Spinal cord (tissue), 10 donors: ENCODE measurements at places on chromosomes 1 and 21. TPM values are rescaled to one million over a fixed set of nuclear protein-coding genes. Genes with fewer than 3 reads are reported as not detected.

The CERS2 gene
- 116 TPM for total RNA-seq

The RAD54L gene
- 2.9 TPM for total RNA-seq

The SPATA21 gene
- 0.17 TPM for total RNA-seq

The RCC1 gene
- 16.1 TPM for total RNA-seq

The ATP1A4 gene
- 0.10 TPM for total RNA-seq

The NRIP1 gene
- total RNA-seq, result 77.9 TPM

DNA sequence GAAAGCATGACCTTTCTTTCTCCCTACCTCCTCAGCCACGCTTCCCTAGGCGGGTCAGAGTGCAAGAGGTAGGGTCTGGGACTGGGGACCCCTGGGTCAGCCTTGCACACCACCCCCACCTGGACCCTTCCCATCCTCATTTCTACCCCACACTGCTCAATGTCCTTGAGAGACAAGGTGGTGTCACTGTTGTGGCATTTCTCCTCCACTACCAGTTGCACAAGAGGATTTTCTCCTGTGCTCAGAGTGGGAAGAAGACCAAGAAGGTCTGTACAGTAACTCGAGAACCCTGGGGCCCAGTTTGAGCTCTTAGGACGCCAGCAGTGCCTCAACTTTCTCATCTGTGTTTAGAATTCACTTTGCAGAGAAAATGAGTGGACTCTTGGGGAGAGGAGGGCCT, 49.4 kb upstream of the CD34 start:
- H3K4me1 ChIP-seq, result peaks cover 30% of the 10 kb centered on the region
- no peak overlapping the region for H3K27ac ChIP-seq
- DNase-seq, result no peak
- H3K27me3 ChIP-seq, result peaks cover 12% of the 10 kb centered on the region

DNA sequence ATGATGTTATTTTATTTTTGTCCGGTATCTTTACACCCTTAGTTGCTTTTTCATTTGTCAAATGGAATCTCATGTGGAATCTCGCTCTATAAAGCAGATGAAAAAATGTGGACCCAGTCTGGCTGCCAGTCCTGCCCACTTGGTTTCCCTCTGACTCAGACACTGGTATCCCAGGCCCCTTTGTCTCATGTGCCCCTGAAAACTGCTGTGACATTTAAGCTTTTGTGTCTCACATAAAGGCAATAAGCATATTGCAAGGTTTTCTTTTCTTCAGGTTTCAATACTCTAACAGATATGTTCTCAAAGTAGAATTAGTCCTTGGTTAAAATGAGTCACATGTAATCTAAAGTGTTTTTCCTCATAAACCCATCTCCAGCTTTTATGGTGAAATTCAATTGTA, 183.3 kb downstream of the ST6GALNAC3 start:
- H3K4me1 ChIP-seq, result no peaks in the 10 kb centered on the region
- no peaks in the 10 kb centered on the region for H3K36me3 ChIP-seq
- H3K4me3 ChIP-seq, result no peak overlapping the region
- no peak overlapping the region for H3K27ac ChIP-seq
- H3K27me3 ChIP-seq, result no peaks in the 10 kb centered on the region

GRCh38 chr1:10430216-10431069, at the start of gene CENPS:
Gene CENPS, plus strand, starts transcription at chr1:10430433. Its CDS starts 85 bp downstream, at chr1:10430518.
- H3K36me3 ChIP-seq, result no peaks in the 10 kb centered on the region
- no peaks in the 10 kb centered on the region for H3K27me3 ChIP-seq
- peak within 1 kb of the TSS; percentile 87 for H3K4me3 ChIP-seq
- DNase-seq, result peak; percentile 92
- peak within 1 kb of the TSS; percentile 75 for H3K27ac ChIP-seq
- peaks cover 24% of the 10 kb centered on the region for H3K4me1 ChIP-seq

GRCh38 chr1:98437540-98437939, 224.0 kb upstream of the SNX7 start:
- no peak overlapping the region for H3K27ac ChIP-seq
- H3K27me3 ChIP-seq, result no peaks in the 10 kb centered on the region
- no peaks in the 10 kb centered on the region for H3K36me3 ChIP-seq
- no peaks in the 10 kb centered on the region for H3K4me1 ChIP-seq

- no peaks in the 10 kb centered on the region for H3K4me1 ChIP-seq
- H3K36me3 ChIP-seq, result no peaks in the 10 kb centered on the region
- H3K27ac ChIP-seq, result peak overlapping the region; percentile 96
- peak overlapping the region; percentile 55 for H3K4me3 ChIP-seq
- no peaks in the 10 kb centered on the region for H3K27me3 ChIP-seq
Observed at GRCh38 chr21:16534408-16535101, 804.8 kb downstream of the USP25 start.

- no peak overlapping the region for H3K4me3 ChIP-seq
- H3K4me1 ChIP-seq, result no peaks in the 10 kb centered on the region
- H3K27ac ChIP-seq, result no peak overlapping the region
- no peaks in the 10 kb centered on the region for H3K36me3 ChIP-seq
Observed at GRCh38 chr1:59997479-59998115, 71.0 kb upstream of the CYP2J2 start.

DNA sequence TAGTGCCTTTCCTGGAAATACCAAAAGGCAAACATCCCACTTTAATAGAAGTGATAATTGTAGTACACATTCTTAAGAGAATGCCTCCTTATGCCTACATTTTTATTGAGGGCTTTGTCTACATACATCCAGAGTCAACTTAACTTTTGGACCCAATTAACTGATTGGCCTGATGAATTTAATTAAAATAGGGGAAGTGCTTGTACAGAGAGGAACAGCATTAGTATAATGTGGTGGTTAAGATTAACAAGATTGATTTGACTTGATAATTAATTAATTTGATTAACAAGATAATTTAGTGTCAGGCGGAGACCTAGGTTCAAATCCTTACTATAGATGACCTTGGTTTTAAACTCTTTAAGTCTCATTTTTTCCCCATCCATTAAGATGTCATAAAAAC, 111.4 kb downstream of the NFIA start:
- H3K27me3 ChIP-seq, result no peaks in the 10 kb centered on the region
- H3K4me3 ChIP-seq, result no peak overlapping the region
- no peaks in the 10 kb centered on the region for H3K36me3 ChIP-seq
- peaks cover 27% of the 10 kb centered on the region for H3K4me1 ChIP-seq

- no peak overlapping the region for H3K4me3 ChIP-seq
- no peak for DNase-seq
- H3K36me3 ChIP-seq, result no peaks in the 10 kb centered on the region
- H3K27me3 ChIP-seq, result peaks cover 2% of the 10 kb centered on the region
Observed at GRCh38 chr1:226545836-226546596, 2.5 kb upstream of the STUM start.

DNA sequence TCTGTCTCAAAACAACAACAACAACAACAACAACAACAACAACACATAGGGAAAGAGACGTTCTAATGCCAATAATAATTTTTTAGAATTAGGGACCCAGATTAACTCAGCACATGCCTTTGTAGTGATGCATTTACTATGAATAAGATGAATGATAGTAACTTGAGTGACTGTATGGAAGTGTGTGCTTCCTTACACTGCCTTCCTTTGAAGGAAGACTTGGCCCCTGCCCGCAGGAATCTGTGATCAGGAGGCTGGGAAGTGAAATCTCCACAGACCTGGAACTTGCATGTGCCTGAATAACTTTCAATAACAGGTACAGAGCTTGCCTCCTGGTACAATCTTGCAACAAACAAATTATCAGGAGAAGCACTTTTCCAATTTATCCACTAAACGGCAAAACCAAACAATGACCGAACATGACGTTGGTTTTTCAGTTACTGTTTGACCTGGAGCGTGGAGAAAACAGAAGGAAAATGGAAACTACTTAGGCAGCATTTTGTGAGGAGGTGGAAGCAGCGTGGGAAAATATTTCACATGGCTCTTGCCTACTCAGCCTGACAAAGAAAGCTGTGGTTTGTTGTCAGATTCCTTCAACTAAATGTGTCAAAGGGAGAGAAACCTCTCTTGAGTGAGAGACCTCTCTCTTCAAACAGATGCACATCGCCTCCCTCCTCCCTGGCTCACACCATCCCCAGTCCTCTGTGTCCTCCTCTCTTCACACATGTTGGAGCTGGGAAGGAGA, 10.1 kb upstream of the ABCA4 start:
- no peaks in the 10 kb centered on the region for H3K36me3 ChIP-seq
- no peak overlapping the region for H3K4me3 ChIP-seq
- H3K27me3 ChIP-seq, result no peaks in the 10 kb centered on the region
- no peak for DNase-seq
- no peak overlapping the region for H3K27ac ChIP-seq

DNA sequence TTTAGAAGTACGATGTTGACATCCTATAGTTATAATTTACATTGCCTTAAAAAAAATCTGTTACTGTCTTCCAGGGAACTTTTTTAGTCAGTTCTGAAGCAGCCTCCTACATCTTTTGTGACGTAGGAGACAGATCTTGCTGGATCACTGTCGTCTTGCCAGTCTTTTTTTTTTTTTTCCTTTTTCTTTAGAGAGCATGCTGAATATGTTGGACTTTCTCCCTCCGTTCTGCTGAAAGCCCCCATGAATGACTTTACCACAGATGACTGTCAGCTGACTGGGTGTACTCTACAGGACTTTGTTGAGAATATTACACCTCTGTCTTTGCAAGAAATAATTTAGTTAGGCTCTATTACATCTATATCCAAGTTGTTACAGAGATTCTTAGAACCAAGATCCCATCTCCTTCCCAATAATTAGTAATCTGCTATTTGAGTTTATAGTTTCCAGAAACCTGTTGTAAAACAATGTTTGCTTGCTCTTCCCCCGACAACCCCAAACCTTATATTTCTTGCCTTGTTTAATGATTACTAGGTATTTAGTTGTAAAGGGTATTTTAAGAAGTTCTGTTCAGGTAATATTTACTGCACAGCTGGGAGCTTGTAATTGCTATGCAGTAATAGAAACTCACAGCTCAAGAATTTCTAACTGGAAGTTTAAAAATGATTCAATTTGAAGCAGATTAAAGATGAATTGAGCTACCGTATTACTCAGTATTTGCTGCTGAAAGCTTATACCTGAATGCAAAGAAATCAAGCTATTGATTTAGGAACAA, 61.8 kb downstream of the RASAL2 start:
- H3K4me1 ChIP-seq, result no peaks in the 10 kb centered on the region
- no peak for DNase-seq
- H3K4me3 ChIP-seq, result no peak overlapping the region

DNA sequence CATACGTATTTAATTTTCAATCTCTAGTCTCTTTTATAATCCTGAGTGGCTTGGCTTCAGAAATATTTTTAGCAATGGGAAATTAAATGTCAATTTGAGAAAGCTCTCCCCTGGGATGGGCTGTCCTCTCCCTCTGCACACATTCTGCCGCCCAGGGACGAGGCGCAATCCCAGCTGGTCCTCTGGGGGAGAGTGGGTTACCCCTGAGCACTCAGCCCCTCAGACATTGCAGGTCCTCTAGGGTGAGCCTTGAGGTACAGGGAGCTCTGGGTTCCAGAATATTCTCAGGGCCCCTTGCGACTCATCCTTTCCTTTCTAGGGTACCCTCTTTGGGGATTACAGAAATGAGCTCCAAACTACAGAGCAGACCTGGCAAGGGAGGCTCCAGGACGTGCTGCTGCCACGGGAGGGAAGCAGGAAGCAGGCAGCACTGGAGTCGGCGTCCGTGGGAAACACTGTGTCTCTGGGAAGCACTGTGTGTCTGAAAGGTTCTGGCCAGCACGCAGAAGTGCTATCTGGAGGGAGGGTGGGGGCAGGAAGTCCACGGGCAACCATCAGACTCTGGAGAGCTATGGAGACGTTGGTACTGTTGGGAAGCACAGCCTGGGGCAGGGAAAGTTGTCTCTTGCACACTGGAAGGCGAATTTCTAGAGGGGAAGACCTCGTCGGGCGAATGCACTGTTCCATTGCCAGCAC, 343.3 kb upstream of the VAMP3 start:
- no peaks in the 10 kb centered on the region for H3K27me3 ChIP-seq
- H3K4me1 ChIP-seq, result peaks cover 39% of the 10 kb centered on the region
- no peak overlapping the region for H3K27ac ChIP-seq
- DNase-seq, result no peak
- no peak overlapping the region for H3K4me3 ChIP-seq

GRCh38 chr1:28577052-28577678, 14.9 kb upstream of the RAB42 start:
- H3K36me3 ChIP-seq, result peaks cover 56% of the 10 kb centered on the region
- no peak for DNase-seq
- no peak overlapping the region for H3K4me3 ChIP-seq
- no peaks in the 10 kb centered on the region for H3K27me3 ChIP-seq
- H3K27ac ChIP-seq, result no peak overlapping the region

- H3K36me3 ChIP-seq, result no peaks in the 10 kb centered on the region
- no peak overlapping the region for H3K27ac ChIP-seq
- no peak overlapping the region for H3K4me3 ChIP-seq
Observed at GRCh38 chr1:194515916-194516315, 1329.5 kb upstream of the B3GALT2 start.

- no peaks in the 10 kb centered on the region for H3K36me3 ChIP-seq
- peaks cover 97% of the 10 kb centered on the region for H3K27me3 ChIP-seq
- peaks cover 43% of the 10 kb centered on the region for H3K4me1 ChIP-seq
- H3K27ac ChIP-seq, result no peak overlapping the region
- H3K4me3 ChIP-seq, result no peak overlapping the region
Observed at GRCh38 chr1:90729504-90730242, 12.6 kb upstream of the BARHL2 start.

DNA sequence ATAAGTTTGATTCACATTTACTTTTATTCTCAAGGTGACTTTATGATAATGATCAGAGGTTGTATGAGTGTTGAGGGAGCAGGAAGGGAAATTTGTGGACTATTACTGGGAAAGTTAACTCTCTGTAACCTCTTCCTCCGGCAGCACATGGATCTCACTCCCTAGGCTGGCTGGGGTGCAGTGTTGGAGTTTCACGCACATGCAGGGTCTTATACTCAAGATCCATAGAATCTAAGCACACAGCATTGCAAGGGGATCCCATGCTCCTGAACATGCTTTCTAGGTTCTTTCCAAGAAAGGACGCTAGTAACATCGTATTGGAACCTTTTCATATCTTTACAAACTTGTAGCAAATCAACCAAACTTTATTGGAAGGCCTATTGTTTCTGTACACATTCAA, 757.6 kb upstream of the TPTE start:
- no peaks in the 10 kb centered on the region for H3K27me3 ChIP-seq
- no peak overlapping the region for H3K27ac ChIP-seq
- H3K4me3 ChIP-seq, result no peak overlapping the region
- no peaks in the 10 kb centered on the region for H3K36me3 ChIP-seq

DNA sequence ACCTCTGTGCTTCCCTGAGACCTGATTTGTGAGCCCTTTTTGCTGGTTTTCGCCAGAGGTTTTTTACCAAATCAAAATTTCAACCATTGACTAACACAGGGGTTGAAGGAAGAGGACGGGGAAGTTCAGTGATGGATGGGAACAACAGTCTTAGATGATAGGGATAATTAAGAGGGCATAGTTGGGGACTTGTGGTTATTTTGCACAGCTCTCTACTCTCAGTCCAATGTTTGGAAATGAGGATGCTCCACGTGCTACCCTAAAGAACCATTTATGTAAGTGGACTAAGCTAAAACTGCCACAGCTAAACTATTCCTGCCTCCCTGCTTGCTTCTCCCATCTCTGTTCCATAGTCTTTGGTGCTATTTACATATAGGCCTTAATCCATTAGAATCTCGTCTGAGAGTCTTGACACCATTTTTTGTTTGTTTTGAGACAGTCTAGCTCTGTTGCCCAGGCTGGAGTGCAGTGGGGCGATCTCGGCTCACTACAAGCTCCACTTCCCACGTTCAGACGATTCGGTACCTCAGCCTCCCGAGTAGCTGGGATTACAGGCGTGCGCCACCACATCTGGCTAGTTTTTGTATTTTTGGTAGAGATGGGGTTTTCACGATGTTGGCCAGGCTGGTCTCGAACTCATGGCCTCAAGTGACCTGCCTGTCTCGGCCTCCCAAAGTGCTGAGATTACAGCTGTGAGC, 684 bp upstream of the MCL1 start:
- peaks cover 6% of the 10 kb centered on the region for H3K36me3 ChIP-seq
- peak overlapping the region; percentile 93 for H3K4me3 ChIP-seq
- no peak for DNase-seq
- H3K27me3 ChIP-seq, result no peaks in the 10 kb centered on the region
